ENCODE measurements at places on chromosomes 7 and 10.

GRCh38 chr10:31128536-31128935 is 96.9 kb upstream of the ZNF438 start:
- no peak for DNase-seq

- peak; percentile 96 for DNase-seq
Observed at GRCh38 chr7:16929146-16929762, 47.5 kb upstream of the AGR3 start.

GRCh38 chr7:1331561-1332467 is 99.1 kb downstream of the UNCX start:
- DNase-seq = no peak

GRCh38 chr10:71527135-71527534 is 130.4 kb downstream of the CDH23 start:
- no peak for DNase-seq

DNA sequence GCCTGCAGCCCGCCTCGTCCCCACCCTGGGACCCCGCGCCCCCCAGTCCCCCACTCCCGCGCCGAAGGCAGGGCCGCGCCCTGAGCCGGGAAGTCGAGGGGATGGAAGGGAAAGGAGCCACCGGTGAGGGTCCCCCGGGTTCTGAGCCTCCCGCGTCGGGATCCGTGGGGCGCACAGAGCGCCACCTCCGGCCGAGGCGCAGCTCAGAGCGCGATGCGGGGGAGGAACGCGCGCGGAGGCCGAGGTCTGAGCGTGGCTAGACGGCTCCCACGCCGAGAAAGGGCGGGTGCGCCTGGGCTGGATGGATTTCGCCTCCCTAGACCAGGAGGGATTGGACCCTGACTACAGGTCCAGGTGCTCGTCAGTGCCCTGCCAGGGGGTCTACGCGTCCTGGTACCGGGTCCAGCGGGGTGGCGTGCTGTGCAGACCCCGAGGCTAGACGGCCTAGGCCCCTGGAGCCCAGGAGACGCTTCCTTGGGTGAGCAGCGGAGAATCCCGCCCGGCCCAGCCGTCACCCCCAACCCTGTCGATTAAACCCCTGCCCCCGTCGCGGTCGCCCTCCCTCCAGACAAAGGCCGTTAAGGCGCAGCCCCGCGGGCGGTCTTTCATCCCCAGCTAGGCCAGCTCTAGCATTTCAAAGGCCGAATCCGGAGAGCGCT is 986 bp upstream of the PDGFA start:
- no peak for DNase-seq

DNA sequence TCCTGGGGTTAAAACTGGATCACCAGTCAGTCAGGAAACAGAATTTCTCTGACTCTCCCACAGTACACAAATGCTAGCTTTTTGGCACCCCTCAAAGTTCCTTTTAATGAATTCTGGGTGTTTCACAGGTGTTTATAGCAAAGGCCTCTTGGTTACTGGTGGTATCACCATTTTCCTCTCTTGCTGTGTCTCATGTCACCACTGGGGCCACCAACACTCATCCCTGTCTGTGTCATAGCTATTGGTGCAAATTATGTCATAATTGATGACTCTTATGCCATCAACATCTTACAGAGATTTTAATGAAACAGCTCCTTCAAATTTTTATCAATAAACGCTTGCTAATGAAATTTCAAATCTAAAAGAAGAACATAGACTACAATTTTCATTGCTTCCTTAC is 27.7 kb upstream of the OSBPL3 start:
- DNase-seq = no peak

All from MV-4-11 (cell line).